ENCODE measurements at places on chromosomes 6 and 20.
A peak's percentile ranks its signal among the peaks of the same experiment; 100 is the strongest.

GRCh38 chr6:38080889-38081288 is 261.4 kb downstream of the ZFAND3 start:
- no peak for DNase-seq

DNA sequence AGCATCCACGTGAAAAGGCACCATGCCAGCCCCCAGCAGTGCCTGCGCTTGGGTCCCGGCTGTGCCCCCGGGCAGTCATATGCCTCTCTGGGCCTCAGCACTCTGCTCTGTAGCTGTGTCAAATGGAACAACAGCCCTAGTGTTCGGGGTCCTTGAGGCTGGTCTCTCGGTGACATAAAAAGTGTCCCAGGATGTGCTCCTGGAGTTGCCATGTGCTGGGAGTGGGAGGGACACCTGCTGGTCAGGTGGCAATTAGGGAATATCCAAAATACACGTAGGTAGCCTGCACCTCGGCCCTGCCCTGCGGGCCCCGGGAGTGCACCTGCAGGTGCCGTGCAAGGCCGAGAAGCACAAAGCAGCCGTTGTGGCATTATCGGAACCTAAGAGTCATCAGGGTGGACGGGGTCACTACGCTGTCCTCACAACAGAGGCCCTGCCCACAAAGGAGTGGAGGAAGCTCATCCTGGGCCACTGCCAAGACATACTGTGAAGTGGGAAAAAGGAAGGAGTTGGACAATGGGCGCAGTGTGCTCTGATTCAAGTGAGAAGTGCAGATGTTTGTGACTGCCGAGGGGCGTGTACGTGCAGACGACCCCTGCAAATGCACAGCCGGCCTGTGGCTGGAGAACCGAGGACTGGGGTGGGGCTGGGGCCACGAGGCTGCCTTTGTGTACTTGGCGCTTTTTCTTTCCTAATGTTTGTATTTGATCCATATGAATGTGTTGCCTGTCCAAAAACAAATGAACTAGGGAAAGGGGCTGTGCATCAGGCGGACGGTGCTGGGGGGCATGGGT is 24.6 kb downstream of the SLCO4A1 start:
- no peak for DNase-seq

GRCh38 chr6:12538881-12539357 is 177.6 kb upstream of the PHACTR1 start:
- DNase-seq = no peak

- DNase-seq = no peak
Measured at GRCh38 chr6:137769797-137770362, 97.2 kb upstream of the TNFAIP3 start.

- no peak for DNase-seq
Measured at GRCh38 chr20:9977629-9978028, 57.2 kb upstream of the ANKEF1 start.

DNA sequence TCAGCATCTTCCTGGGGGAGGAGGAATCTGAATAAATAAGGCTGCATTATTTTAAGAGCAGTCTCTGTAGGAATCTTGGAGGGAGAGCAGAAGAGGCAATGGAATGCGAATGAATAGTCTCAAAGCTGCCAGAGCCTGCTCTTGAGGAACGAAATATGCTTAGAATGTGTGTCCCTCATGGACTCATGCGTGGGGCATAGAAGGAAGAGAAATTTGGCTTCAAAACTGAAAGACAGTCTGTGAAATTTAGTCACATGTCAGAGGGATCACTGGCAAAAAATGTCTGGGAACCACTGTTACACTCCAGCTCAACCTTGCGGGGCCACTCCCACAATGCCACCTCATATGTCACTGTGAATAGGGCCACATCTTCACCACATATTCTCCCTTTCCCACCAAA is 95.5 kb downstream of the GJA10 start:
- no peak for DNase-seq

- DNase-seq = no peak
Measured at GRCh38 chr6:148055419-148055818, 287.2 kb upstream of the SASH1 start.

DNA sequence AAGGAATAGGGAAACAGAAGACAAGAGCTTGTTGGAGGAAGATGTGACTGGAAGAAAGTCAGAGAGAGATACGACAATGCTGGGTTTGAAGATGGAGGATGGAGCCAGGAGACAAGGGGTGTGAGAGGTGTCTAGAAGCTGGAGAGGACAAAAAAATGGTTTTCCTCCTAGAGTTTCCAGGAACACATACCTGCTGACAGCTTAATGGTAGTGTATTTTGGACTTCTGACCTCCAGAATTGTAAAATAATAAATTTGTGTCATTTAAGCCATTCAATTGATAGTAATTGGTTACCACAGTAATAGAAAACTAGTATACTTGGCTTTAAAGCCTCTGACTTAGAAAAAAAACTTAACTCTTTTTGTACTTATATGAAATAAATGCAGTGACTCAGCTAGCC is 3.6 kb downstream of the AIG1 start:
- no peak for DNase-seq

GRCh38 chr6:71138376-71138775 is 150.2 kb upstream of the OGFRL1 start:
- DNase-seq = no peak

DNA sequence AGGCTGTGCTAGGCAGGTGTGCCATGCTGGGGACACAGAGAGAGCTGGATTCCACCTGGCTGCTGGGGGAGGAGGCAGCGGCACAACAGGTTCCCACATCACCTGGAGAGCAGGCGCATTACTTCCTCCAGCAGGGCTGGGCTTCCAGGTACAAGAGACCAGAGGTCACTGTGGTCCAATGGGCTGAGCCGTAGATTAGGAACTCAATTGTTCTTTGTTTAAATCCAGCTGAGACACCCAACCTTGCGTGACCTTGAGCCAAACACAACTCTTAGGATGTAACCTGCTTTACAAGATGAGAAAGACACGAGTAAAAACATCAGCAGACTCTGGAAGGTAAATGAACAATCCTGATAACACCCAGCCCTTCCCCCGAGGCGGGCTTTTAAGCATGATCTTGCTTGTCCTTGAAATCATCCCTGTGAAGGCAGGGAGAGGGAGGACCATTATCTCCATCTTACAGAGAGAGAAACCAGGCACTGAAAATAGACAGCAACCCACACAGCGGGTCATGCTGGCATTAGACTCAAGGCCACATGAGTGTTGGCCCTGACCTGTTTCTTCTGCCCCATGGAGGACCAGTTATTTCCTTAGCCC is 216.5 kb upstream of the RREB1 start:
- no peak for DNase-seq

DNA sequence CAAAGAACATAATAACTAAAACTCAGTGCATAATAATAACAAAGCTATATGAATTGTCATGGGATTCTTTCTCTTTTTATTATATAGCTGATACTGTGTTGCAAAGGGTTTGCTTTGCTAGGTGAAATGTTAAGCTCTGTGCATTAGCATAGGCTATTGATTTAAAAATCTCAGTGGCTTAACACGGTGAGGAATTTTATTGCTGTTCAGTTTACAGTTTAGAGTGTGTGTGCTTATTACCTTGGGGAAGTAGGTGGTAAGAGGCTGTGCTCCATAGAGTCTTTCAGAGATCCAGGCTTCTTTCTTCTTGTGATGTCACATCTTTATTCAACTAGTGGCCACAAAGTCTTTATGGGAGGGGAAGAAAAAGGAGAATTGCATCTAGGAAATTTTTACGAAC is 55.7 kb downstream of the LRRC1 start:
- DNase-seq = no peak

- no peak for DNase-seq
Measured at GRCh38 chr6:92363111-92363510, 1056.2 kb downstream of the EPHA7 start.

GRCh38 chr6:79733388-79733787 is 102.3 kb downstream of the SH3BGRL2 start:
- DNase-seq = no peak

GRCh38 chr6:1625794-1626435 is 16.2 kb downstream of the FOXC1 start:
- DNase-seq = no peak

- no peak for DNase-seq
Measured at GRCh38 chr20:24470746-24471582, 1.5 kb downstream of the SYNDIG1 start.

DNA sequence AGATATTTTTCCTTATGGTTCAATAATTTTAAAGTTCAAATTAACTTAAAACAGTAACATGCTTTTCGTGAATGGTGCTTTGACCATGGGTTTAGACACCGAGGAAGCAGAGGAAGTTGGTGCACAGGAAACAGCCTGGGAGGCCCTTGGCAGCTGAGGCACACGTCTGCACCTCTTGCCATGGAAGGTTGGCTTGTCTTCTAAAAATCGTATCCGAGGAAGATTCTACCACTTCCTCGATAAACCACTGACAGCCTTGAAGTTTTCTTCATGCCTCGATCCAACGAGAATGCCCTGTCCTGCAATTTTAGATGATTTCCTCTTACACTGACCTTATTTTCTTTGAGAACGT is 12.2 kb downstream of the DLL1 start:
- DNase-seq = no peak

DNA sequence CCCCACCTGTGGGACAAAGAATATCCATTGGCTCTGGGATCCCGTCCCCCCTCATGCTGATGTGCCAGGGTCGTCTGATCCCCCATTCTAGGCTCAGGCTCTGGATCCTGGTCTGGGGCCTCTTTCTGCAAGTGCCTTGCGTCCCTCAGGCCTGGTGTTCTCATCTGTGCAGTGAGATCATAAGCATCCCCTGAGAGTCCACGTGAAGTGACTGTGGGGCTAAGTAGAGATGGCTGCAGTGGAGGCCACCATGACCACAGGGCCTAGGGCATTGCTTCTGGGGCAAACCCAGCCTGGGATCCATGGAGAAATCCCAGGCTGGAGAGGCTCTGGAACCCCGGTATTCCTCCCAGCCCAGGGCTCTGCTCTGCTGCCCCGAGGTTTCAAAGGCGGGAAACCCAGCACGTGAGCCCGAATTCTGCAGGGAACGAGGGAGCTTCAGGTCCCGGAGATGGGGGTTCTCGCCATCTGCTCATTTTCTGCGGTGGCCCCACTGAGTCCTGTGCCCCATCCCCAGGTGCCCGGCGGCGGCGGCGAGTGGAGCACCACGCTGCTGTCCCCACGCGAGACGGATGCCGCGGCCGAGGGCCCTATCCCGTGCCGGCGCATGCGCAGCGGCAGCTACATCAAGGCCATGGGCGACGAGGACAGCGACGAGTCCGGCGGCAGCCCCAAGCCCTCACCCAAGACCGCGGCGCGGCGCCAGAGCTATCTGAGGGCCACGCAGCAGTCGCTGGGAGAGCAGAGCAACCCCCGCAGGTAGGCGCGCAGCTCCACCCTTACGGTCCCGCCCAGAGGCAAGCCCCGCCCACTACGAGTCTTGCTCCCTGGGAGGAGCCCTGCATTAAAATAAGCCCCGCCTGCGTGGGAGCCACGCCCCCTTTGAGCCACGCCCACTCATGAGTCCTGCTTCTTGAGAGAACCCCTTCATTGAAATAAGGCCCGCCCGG is 105.5 kb upstream of the MYL9 start:
- DNase-seq = peak; percentile 87

DNA sequence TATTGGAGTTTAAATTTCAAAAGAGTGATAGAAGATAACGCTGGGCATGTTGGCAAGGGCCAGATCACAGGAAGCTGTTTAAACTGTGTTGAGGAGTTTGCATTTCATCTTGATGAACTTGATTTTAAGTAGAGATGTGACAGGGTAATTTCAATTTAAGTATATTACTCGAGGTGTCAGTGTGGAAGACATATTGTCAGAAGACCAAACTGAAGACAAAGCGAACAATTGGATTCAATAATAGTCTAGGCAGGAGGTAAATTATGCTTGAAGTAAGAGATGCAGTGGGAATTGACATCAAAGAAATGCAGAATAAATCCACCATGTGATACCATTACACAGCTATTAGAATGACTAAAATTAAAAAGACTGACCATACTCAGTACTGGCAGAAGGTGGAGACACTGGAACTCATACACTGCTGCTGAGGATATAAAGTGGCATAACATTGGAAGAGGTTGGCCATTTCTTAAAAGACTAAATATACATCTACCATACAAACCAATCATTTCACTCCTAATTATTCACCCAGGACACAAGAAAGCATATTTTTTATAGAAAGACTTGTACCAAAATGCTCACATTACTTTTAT is 240.8 kb downstream of the ARHGAP18 start:
- DNase-seq = no peak

- no peak for DNase-seq
Measured at GRCh38 chr6:28751514-28751913, 172.3 kb downstream of the TRIM27 start.

- DNase-seq = no peak
Measured at GRCh38 chr20:41279546-41280225, 37.8 kb downstream of the ZHX3 start.

- no peak for DNase-seq
Measured at GRCh38 chr6:51585264-51585663, 502.1 kb downstream of the PKHD1 start.

DNA sequence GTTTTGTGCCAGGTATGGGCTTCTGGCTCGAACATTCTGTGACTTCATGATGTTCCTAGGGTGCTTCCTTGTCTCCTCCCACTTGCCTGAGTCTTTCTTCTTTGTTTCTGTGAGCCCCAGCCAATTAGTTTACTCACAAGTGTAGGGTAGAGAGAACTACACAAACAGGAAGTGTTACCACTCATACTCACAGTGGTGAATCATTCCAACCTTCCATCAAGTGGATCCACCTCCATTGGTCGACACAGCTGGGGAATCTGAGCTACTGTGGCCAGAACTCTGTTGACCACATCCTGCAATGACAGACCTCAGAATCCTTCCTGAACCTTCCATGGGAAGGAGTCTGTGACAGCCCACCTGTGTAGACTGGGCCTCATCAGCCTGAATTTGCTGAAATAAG is 76.8 kb downstream of the UNC5CL start:
- peak; percentile 73 for DNase-seq

DNA sequence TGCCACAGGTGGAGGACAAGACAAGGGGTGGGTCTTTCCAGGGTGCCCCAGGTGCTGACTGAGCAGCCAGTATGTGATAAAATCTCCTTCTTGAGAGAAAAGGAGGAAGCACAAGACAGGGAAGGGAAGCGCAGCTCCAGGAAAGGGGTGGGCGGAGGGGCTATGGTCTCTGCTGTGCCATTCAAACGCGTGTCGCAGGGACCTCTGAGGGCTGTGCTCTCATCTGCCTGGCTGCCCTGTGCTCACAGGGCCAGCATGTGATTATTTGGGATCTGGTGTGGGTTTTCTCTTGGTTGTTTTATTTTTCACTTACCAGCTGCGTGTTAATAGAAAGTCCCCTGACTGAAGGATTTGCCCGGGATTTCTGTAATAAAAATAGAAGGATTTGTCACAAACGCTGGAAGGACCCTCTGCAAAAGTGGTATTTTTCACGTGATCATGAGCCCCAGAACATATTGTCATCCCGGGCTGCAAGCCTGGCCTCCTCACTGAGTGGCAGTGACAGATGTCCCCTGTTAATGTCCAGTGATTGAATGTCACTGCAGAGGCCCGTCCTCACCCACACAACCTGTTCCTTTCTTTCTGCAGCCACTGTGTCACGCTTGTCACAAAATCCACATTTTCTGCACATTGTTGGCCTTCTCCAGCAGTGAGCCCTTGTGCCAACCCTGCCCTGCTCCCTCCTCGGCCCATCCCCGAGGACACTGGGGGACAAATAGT is 35.0 kb upstream of the VSX1 start:
- DNase-seq = no peak

GRCh38 chr6:130537447-130537846 is 171.6 kb downstream of the TMEM200A start:
- DNase-seq = no peak

Measured in SW 1271 (cell line).